ENCODE measurements at places on chromosomes 7 and 10.

- no peak for DNase-seq
These were observed 2.5 kb upstream of the CFAP58 start for GRCh38 chr10:104351061-104351702.

DNA sequence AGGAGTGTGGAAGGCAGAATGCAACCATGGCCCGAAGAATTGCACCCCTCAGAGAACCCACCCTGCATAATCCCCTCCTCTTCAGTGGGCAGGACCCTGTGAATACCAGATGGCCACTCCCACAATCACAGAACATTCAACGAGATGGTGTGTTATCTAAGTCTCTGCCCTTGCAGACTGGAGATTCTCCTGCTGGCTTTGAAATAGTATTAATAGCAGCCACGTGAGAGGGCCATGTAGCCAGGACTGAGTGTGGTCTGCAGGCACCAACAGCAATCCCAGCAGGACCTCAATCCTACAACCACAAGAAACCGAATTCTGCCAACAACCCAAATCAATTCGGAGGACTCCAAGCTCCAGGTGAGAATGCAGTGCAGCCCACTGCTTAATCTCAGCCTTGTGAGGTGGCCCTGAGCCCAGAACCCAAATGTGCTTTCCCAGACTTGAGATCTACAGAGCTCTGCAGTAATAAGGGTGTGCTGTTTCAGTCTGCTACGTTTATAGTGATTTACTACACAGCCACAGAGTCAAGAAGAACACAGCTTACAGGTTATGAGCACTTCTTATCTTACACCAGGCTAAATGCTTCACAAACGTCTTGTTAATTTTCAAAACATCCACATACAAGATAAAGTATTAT is 72.1 kb downstream of the VOPP1 start:
- no peak for DNase-seq

DNA sequence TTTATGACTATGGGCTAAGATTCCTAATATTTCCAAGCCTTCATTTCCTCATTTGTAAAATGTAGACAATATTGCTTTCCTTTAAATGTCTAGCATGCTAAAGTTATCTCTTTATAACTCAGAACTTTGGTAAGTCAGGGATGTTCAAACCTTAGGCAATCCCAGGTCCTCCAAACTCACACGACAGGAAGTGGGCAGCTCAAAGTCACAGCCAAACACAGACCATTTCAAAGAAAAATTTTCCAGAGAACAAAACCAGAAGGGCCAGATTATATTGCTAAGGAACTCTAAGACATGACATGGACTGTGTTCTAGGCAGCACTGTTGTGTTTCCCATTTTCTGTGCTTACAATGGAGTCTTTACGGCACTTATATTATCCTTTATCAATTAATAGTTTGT is 87.8 kb upstream of the DYNC1I1 start:
- no peak for DNase-seq

DNA sequence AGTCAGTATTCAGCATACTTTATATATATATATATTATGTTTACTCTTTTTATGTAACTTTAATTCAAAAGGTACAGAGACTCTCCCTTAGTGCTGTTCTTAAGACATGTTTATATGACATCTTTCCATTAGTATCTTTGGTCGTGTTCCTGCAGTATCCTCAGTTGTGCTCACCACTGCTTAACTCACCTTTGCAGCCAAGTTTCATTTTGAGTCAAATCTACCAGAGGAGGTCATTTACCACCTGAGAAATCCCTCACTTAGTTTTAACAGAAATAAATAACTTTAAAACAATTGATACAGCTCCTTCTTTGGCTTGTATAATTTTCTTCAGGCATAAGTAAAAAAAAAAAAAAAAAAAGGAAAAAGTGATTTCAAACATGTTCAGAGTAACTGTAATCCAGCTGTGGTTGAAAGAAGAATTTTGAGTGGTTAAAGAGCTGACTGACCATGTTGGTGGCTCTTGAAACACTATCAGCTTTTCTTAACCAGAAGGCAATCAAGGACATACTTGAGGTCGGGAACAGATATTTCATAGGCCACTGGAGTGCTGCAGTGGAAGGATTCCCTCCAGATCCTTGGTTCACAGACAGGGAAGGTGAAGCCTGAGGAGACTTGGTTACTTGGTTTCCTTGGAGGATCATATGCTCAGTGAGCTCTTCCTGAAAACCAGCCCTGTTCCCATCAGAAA is 116.8 kb downstream of the AUTS2 start:
- no peak for DNase-seq

DNA sequence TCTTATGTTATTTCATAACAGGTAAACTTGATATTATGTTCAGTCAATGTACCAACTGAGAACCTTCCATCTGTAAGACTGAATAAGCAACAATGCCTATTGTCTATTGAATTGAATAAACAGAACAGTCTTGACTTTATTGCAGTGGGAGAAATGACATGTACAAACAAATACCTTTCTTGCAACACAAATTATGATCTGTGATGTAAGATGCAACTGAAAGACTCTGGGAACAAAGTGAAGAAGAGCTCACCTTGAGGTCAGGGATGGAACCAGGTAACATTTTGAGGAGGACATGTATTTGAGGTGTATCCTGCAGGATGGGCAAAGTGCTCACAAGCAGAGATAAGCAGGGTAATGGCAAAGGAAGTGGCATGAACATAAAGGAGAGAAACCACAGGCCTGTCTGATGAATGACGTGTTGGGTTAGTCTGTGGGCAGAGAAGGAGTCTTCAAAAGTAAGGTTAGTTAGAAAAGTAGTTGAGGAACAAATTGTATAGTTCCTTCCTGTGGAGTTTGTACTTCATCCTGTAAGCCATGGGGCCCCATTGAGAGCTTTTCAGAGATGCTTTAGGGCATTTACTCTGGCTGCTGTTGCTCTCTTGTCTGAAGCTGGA is 9.5 kb downstream of the PNLIPRP3 start:
- DNase-seq = no peak

DNA sequence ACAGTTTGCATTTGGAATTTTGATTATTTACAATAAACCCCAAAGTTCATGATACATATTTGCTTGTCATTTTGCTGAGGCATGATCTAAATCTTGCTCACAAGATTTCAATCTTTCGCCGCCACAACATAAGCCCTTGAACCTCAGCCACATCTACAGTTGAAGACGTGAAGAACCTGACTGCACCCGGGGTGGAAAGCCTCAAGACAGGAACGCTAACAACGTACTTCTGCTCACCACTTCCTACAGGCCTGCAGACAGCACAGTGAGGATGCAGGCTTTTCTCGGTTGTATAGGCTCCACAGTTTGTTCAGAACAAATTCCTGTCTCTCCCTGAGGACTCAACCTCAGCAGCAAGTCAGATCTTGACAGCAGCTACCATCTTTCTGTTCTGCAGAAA is 393.8 kb upstream of the PRKCQ start:
- no peak for DNase-seq

Measured in pulmonary artery endothelial cell (primary cell).